ENCODE measurements at places on chromosomes 1 and 21.
A peak's percentile ranks its signal among the peaks of the same experiment; 100 is the strongest.

GRCh38 chr1:91099746-91100621, 78.1 kb upstream of the ZNF644 start:
- no peak for DNase-seq

- no peak for DNase-seq
Measured at GRCh38 chr1:20720631-20721091, 2.9 kb upstream of the KIF17 start.

GRCh38 chr1:232542633-232543593, 87.0 kb downstream of the SIPA1L2 start:
- DNase-seq, result peak; percentile 21

DNA sequence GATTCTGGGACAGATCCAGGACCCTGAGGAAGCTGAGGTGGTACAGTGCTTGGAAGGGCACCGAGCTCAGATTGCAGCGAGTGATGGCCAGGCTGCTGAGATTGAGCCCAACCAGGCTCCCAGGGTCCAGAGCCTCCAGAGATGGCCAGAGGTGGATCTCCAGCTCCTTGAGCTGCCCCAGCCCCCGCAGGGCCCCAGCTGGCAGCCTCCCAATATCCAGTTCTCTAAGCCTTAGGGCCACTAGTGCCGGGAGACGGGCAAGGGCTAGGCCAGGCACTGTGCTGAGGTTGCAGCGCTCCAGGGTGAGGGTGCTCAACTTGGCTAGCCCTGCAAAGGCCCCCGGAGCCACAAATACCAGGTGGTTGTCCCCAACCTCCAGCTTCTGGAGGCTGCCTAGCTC, 3.4 kb downstream of the LINGO4 start:
- no peak for DNase-seq

- DNase-seq, result no peak
Measured at GRCh38 chr1:242847390-242847993, 323.0 kb upstream of the PLD5 start.

DNA sequence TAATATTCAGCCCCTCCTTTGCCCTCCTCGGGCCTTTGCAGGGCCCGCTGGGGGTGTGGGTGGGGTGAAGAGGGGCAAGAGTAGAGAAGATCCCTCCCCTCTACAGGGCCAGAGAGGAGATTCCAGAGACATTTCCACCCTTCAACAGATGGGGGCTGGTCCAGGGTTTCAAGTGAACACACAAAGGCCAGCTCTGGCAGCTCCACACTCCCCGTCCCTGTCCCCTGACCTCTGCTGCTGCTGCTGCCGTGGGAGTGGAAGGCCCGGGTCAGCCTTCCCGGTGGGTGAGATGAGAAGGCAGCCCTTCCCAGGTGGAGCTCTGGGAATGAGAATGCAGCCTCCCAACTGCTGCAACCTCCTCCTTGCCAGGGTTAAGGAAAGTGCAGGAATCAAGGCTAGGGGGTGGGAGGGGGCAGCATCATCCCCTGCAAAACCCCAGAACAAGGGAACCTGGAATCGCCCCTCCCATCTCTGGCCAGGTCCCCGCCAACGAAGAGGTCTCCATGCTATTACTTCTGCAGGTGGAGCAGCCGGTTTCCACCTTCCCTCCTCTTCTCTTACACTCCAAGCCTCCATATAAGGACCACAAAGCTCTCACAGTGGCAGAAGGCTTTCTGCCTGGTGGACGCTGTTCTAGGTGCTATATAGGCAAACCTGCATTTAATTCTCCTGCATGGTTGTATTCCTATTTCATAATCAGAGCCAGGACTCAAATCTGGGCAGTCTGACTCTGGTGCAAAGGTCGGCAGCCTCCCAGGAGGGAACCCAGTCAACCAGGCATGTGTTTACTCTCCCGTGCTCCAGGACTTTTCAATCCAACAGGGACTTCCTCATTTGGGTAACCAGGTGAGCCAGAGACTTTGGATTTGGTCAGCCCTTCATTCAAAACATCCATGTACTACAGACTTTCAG, 22.9 kb upstream of the ARHGEF10L start:
- no peak for DNase-seq

GRCh38 chr1:37861151-37861550, 1.8 kb upstream of the MTF1 start:
- DNase-seq, result no peak

GRCh38 chr1:30933874-30934252, 25.3 kb upstream of the SDC3 start:
- no peak for DNase-seq

- DNase-seq, result no peak
Measured at GRCh38 chr1:226310637-226311195, 1.8 kb upstream of the LIN9 start.

DNA sequence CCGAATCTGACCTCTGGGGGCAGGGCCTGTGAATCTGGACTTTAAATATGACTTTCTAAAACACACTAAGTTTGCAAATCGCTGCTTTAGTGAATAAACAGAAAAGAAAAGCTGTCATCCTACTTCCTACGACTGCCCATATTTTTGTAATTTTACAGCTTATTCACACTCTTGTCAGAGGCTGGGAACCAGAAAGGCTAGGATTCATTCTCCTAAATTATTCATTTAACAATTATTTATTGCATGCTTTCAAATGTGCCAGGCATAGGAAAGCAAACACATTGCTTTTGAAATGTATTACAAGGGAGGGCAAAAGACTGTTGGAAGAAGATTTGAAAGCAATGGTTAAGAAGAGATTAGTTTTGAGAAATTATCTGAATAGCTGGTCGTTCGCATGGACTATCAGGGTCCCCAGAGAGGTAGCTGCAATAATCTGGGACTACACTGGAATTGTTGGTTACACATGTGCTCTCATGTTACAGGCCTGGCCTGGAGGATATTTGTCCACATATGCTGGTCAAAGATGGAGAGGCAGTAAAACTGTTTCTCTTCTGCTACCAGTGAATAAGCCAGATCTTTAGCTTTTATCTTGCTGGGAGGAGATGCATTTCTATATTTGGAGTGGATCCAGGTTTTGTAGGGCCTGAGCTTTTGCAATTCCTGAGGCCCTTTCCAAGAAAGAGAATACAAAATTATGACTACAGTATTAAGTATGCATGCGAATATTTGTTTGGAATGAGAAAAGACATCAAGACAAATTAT, 29.6 kb upstream of the SFPQ start:
- DNase-seq, result no peak

DNA sequence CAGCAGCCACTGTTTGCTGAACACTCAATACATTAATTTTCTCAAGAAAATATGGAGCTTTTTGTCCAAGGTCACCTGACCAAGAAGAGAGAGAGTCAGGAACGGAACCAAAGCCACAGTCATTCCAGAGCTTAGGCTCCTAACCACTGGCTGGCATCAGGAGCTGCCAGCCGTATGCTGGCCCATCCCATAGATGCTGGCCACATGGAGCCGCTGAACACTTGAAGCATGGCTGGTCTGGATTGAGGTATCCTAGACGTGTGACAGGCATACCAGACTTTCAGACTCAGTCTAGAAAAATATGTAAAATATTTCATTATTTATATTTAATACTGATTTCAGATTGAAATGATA, 458.7 kb downstream of the MATN1 start:
- no peak for DNase-seq

DNA sequence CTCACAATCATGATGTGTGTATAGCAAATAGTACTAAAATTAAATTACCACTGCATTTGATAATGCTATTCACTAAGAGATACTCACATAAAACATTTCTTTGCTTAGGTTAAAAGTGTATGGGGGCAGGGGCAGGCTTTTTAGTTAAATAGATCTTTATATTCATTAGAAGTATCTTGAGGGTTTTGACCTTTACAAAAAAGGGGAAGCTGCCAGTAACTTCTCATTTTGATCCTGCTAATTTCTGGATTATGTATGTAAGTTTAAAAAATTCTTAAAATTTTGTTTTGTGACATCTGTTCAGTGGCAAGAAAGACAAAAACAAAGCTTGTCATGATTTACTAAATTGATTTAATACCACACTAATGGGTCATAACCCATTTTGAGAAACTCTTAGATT, 45.8 kb upstream of the S1PR1 start:
- no peak for DNase-seq

DNA sequence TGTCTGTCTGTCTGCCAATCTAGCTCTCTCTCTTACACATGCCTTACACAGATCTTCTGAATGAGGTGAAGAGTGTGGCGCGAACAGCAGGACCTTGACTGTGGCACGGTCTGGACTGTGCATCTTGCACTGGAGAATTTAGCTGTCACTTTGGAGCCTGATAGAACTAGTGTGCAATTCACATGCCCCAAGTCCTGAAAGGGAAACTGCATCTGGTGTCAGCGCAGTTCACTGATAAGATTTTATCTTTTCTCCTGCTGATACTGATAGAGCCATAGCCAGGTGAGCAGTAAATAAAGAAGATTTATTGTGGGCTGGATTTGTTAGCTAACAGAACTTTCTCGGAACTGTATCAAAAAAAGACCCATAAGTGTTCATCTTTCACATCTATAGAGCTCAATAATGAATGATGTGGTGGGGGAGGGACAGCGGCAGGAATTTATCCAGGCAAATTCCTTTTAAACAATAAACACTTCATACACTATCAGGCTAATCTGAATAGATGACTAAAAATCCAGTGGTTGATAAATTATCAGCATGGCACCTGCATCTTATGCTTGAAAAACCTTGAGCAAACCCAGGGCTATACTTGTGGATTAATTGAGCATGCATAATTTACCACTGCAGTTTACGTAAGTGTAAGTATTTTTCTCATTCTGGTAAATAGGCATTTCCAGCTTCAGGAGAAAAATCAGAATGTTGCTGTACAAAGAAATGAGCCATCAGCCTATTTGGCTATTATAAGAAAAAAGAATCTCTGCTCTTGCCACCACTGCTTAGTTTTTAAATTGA, 104.1 kb downstream of the NTNG1 start:
- DNase-seq, result no peak
